ENCODE measurements at places on chromosomes 6 and 20.
A peak's percentile ranks its signal among the peaks of the same experiment; 100 is the strongest.

DNA sequence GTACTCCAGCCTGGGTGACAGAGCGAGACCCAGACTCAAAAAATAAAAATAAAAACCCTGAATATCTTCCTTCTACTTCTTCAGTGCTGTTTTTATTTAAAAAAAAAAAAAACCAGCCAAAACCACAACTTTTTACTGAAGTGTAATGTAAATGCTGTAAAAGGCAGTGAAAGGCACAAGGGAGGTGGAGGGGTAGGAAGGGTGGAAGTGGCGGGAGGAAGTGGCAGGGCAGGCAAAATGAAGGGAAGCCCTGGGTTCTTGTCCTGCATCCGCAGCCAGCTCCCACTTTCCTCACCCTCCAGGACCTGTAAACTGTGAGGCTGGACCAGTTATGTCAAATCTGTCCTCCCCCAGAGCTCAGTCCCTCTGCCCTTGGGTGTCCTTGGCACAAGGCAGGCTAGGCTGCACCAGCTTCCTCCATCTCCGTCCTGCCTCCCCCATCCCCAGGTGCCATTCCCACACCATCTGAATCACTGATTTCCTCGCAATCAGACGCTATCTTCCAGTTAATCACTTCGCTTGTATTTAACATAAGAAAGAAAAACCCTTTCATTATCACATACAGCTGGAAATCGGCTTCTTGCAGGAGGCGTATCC lies 13.7 kb upstream of the PANK2 start:
- no peak for DNase-seq

- no peak for DNase-seq
Observed at GRCh38 chr6:133759524-133759923, 129.4 kb upstream of the TCF21 start.

DNA sequence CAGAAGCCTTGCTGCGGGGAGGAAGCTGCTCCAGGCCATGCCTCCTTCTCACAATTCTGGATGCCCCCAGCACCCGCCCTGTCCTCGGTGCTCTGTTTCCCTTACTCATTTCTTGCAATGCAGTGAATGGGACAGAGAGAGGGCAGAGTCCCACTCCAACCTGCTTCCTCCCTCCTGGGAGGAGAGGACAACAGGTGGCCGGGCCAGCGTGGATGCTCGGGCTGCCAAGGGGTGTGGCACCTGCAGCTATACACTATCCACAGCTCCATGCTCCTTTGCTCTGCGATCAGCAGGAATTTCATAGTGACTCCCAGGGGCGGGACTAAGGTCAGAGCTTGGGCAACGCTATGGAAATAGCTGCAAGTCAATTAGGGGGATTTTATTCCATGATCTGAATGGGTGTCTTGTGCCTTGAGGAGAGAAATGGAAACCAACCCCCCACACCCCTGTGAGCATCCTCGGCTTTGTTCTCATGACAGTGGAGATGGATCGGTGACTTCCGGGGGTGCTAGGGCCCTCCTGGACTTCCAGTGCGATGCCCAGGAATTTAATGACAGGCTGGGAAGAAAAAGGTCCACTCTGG lies 192.5 kb downstream of the MYLK4 start:
- no peak for DNase-seq

- no peak for DNase-seq
Observed at GRCh38 chr6:161575523-161576254, 301.8 kb upstream of the AGPAT4 start.

GRCh38 chr20:48837014-48837413 lies 9.2 kb upstream of the PREX1 start:
- no peak for DNase-seq

- DNase-seq, result no peak
Observed at GRCh38 chr6:167658106-167658505, 168.6 kb upstream of the AFDN start.

DNA sequence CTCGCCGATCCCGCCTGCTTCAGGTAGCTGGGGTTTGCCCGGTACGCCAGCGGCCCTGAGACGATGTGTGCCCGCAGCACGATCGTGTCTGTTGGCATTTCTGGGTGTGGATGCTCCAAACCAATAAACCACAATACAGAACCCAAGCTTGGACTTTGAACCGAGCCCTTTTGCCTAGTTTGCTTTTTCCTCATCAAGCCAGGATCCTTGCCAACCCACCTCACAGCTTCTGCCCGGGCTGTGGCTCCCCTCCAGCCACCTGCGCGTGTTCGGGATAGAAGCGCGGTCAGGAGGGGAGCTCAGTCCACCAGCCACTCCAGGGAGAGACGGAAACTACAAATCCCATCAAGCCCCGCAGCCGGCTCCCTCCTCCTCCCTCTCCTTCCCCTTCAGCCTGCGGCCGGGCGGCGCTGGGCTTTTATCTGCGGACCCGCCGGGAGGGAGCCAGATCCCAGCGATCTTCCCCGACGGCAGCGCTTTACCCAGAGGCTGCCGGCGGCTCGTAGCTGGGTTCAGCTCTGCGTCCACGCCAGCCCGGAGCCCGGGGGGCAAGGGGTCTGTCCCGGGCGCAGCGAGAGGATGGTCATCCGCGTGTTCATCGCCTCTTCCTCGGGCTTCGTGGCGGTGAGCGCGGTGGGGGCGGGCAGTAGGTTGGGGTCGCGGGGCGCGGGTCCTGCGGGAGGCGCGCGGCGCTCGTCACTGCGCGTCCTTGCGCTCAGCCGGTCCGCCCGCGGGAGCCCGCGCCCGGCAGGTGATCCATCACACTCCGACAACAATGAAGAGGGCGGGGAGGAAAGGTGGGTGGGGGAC lies at the start of gene SH3BGRL2:
SH3BGRL2 (plus strand) TSS at position 447 of the 810 bp plus-strand sequence; CDS start at position 580, 133 bp downstream.
- DNase-seq, result peak; percentile 4

GRCh38 chr6:37783025-37783855 lies 36.3 kb upstream of the ZFAND3 start:
- no peak for DNase-seq

- no peak for DNase-seq
Observed at GRCh38 chr6:128886706-128887105, 3.8 kb downstream of the LAMA2 start.

DNA sequence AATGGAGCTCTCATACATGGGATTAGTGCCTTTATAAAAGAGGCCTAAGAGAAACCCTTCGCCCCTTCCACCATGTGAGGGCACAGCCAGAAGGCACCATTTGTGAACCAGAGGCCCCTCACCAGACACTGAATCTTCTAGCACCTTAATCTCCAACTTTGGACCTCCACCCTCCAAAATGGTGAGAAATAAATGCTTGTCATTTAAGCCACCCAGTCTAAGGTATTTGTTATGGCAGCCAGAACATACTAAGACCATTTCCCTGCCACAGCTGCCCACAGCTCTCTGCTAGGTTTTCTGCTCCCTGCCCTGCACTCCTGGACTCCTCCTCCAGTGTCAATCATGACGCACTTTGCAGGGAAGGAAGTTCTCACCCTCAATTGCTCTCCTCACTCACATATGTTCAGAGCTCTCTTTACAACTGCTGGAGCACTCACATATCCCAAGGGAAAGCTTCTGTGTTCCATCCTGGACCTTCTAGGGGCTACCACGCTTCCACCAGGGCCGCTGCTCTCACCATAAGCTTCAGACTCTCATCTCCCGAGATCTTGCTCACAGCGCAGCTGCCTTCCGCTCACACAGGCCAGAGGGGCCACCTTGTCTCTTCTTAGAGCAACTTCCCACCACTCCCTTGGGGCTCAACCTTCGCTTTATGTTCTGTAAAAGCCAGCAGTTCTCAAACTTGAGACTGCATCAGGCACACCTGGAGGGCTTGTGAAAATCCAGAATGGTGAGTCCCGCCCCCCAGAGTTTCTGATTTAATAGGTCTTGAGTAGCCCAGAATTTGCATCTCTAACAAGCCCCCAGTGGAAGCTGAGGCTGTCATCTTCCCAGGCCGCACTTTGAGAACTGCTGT lies 1.6 kb upstream of the LY86 start:
- DNase-seq, result no peak

GRCh38 chr20:25991051-25991755 lies 294.6 kb upstream of the ZNF337 start:
- DNase-seq, result no peak

Data from GM04503 (cell line).